ENCODE measurements at places on chromosomes 2 and 18.
A peak's percentile ranks its signal among the peaks of the same experiment; 100 is the strongest.

- DNase-seq = peak; percentile 41
Observed at GRCh38 chr18:48230467-48231113, 178.6 kb downstream of the ZBTB7C start.

- DNase-seq = no peak
Observed at GRCh38 chr2:28442328-28442727, 49.7 kb downstream of the FOSL2 start.

- no peak for DNase-seq
Observed at GRCh38 chr2:160513120-160513519, 19.5 kb upstream of the RBMS1 start.

GRCh38 chr2:71417300-71418202 lies 35.8 kb upstream of the DYSF start:
- peak; percentile 42 for DNase-seq

DNA sequence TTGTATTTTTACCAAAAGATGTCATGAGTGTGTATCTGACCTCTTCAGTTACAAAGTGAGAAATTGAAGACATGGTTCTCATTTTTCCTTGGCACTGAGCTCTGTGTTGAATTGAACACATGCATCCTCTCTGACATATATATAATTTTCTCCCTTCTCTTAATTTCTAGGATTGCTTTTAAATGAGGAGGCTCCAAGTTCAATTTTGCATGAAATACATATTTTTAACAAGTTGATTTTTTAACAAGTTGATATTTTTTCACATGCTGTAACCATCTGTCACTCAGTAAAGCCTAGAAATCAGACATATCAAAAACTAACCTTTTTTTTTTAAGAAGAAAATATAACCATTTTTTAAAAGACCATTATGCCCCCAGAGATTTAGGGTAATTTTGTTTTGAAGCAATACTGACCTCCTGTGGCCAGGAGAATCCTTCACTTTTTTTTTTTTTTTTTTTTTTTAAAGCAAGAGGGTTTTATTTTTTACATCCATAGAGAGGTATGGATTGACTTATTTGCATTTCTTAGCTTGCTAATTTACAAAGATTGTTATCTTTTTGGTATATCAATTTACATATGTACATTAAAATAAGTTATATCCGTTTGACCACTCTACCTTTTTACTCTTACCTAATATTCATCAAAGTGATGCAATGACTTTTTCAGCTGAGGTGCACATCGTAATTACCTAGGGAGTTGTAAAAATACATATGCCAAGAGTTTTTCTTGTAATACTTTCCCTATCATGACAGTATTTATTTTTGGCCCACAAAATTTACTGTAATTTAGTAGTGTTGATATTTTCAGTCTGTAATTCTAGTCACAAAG lies 161.8 kb downstream of the SOCS6 start:
- DNase-seq = peak; percentile 38

- no peak for DNase-seq
Observed at GRCh38 chr2:177201919-177202346, 10.7 kb upstream of the HNRNPA3 start.

DNA sequence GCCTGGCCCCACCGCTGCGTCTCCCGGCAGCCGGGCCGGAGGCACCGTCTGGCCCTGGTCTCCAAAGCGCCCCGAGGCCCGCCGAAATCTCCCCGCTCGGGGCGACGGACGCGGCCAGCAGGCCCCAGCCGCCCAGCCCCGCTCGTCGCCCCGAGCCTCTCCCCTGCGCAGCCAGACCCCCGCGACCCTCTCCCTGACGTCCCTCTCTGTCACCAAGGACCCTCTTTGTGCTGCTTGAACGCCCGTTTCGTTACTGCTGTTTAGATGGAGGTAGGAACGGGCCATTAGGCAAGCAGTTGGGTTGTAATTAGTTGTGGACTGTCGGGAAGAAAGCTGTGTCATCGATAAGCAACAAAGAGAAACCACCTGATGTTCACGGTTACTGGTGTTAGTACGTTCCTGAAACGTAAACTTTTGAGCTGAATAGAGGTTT lies 686 bp downstream of the UBXN4 start:
- DNase-seq = peak; percentile 86

GRCh38 chr2:150981826-150982225 lies 279.8 kb downstream of the RBM43 start:
- no peak for DNase-seq

DNA sequence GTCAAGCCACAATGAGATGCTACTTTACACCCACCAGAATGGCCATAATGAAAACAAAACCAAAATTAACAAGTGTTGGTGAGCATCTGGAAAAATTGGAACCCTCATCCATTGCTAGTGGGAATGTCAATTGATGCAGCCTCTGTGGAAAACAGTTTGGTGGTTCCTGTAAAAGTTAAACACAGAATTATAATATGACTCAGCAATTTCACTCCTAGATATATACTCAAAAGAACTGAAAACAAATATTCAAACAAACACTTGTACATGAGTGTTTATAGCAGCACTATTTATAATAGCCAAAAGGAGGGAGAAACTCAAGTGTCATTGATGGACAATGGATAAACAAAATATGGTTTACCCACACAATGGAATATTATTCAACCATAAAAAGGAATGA lies 43.0 kb downstream of the INO80C start:
- DNase-seq = no peak

GRCh38 chr2:64289251-64289650 lies 145.0 kb upstream of the PELI1 start:
- no peak for DNase-seq

GRCh38 chr2:64012115-64012514 lies 7.1 kb downstream of the VPS54 start:
- no peak for DNase-seq

- no peak for DNase-seq
Observed at GRCh38 chr2:23023722-23024121, 361.3 kb upstream of the KLHL29 start.

GRCh38 chr2:73917696-73918207 lies 8.9 kb upstream of the DGUOK start:
- DNase-seq = no peak

- no peak for DNase-seq
Observed at GRCh38 chr2:169808221-169808620, 9.6 kb downstream of the SSB start.

GRCh38 chr2:117738991-117739839 lies 75.3 kb upstream of the DDX18 start:
- DNase-seq = no peak

GRCh38 chr2:142495141-142495540 lies 364.3 kb upstream of the LRP1B start:
- no peak for DNase-seq

DNA sequence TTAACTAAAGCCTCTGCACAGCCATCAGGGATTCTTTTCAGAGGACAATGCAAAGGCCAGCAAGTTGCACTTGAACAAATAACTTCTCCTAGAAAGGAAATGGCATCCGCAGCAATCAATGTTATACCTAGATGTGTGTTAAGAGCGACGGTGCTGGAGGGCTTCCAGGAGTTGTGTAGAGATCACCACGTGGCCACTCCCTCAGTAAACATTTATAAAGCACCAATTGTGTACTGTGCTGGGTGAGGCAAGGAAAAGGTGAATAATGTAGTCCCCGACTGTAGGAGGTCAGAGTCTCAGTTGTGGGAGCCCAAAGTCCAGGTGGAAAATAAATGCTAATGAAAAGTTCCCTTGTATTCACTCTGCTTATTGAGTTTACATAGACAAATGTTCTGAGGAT lies 135.0 kb downstream of the ALK start:
- no peak for DNase-seq

GRCh38 chr2:46461709-46462171 lies 17.6 kb upstream of the TMEM247 start:
- no peak for DNase-seq

GRCh38 chr2:1910592-1911246 lies 166.4 kb upstream of the PXDN start:
- DNase-seq = no peak

DNA sequence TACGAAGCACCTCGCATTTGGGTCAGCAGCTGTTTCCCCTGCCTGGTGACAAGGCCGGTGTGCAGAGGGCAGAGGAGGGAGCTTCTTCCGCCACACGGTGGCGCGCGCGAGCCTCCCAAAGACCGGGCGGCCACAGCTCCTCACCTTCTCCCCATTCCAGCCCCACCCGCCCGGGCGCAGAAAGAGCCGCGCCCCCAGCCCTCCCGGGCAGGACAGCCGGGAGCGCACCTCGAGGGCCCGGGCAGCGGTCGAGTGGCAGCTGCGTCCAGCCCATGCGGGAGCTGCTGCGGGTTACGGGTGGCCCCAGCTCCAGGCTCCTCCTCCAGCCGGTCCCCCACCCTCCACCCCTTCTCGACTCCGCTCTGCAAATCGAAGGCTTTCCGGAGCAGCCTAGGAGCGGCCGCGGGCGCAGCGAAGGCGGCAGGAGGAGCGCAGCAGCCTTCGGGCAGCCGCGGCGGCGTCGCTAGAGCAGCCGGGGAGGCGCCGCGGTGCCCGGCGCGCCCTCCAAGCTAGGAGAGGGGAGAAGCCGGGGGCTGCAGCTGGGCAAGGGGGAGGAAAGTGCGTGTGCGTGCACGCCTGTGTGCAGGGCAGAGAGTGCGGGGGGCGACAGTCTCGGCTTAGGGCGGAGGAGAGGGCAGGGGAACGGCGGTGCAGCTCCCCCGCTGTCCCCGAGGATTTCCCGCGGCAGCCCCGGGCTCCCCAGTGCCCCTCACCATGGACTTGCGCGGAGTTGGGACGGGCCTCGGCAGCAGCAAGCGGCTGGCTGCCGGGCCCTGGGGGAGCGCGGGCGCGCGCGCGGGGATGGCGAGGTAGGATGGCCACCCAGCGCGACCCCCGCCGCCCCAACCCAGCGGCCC lies at the start of gene CCDC85A:
TSS of gene CCDC85A (plus strand) at position 348 of the 857 bp plus-strand sequence. CDS start 635 bp downstream, outside the sequence.
- peak; percentile 80 for DNase-seq

DNA sequence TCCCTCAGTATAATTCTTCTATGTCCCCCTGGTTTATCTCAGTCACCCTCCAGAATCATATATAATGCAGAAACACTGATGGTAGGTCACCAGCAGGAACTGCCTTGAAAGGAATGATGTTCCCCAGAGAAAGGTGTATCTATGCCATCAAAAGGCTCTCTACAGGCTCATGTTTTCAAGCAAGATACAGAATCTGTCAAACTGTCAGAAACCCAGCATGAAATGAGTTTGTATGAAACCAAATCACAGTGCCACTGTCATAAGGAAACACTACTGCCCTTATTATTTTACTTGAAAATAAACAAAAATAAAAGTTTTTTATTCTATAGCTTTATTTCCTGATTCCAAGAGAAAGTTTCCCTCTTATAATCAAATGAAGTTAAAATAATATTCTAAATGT lies 1064.5 kb upstream of the DDX18 start:
- no peak for DNase-seq

- DNase-seq = no peak
Observed at GRCh38 chr2:121599963-121600651, 49.2 kb downstream of the CLASP1 start.

GRCh38 chr2:168191955-168192785 lies 55.2 kb downstream of the STK39 start:
- no peak for DNase-seq

DNA sequence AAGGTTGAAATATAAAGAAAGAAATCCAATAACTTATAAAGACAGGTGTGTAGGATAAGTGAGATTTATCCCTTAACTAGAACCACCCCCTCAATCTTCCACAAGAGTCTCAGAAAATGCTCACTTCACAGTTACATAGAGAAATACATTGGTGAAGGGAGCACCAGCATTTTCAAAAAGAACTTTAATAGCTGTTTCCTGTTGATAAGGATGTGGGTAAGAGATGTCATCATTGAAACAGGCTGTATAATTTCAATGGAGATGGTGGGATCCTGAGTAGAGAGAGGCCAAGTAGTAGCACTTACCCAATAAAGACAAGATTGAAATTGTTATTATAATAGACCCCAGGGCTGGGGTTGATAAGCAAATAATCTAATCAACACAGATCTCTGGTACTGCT lies 162.2 kb upstream of the TACR1 start:
- peak; percentile 31 for DNase-seq

- peak; percentile 85 for DNase-seq
Observed at GRCh38 chr2:74515981-74516633, 1.9 kb downstream of the TLX2 start.

DNA sequence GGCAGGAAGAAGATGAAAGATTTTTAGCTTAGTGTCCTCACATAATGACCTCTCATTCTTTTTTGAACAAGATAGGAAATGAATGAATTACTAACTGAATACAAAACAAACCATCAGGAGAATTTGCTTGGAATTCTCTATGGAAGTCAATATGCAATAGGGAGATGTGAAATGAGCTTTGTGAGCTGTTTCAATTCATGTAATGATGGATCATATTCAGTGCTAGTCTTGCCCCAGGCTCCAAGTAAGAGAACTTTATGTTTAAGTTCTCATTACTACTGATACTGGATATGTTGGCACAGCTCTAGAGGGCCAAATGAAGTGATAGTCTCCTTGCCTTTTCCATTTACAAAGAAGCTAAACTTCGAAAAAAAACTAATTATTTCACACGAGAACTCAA lies 29.2 kb downstream of the MYOM1 start:
- no peak for DNase-seq

DNA sequence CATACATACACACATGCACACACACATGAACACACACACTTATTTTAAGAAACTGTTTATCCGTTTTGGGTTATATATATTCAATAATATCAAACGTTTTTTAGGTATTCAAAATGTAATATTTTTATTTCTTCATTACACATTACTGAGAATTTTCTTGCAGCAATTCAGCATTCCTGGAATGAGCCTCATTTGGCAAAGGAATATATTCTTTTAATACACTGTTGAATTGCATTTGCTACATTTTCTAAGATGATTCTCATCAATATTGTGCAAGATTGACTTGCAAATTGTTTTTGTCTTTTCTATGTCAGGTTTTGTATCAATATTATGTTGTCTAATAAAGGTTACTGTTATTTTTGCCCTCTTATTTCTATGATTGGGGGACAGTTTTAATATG lies 276.1 kb upstream of the CYP26B1 start:
- DNase-seq = no peak
